HAP-1 (cell line): ENCODE measurements at places on chromosomes 7 and 10.
A peak's percentile ranks its signal among the peaks of the same experiment; 100 is the strongest.

GRCh38 chr10:112497347-112497950, 50.4 kb downstream of the VTI1A start:
- DNase-seq = no peak

DNA sequence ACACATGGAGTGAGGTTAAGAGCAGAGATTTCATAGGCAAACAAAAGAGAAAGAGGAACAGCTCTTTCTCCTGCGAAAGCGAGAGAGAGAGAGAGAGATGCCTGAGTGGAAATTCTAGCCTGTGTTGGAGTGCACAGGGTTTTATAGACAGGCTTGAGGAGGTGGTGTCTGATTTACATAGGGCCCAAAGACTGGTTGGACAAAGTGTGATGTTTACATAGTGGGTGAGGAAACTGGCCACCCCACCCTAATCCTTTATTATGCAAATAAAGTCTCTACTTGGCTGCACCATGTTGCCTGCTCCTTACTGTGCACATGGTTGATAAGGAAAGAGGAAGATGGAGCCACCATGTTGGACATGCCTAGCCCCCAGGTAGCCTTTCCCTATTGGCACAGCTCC, 967.8 kb upstream of the SORCS1 start:
- DNase-seq = peak; percentile 31

- peak; percentile 8 for DNase-seq
Observed at GRCh38 chr7:91286432-91286831, 22.2 kb downstream of the FZD1 start.

- DNase-seq = no peak
Observed at GRCh38 chr7:93115796-93116195, 2.0 kb downstream of the SAMD9 start.

- peak; percentile 10 for DNase-seq
Observed at GRCh38 chr10:36880898-36881297, 244.5 kb upstream of the ANKRD30A start.

DNA sequence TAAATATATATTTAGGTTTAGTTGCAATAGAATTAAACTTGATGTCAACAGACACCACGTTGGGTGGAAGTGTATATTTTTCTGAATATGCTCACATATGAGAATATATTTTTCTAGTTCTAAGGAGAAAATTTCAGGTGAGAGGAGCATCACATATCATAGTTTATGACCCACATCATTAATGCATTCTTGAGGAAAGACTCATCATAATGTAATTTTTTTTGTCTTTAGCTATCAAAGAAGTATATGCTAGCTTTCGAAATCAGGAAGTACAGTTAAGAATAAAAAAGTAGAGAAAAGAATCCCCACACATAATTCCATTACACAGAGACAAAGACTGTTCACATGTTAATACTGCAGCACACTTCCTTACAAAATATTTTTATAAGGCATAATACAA, 30.4 kb downstream of the A1CF start:
- DNase-seq = no peak
